Fibroblast of pulmonary artery (primary cell): ENCODE measurements at places on chromosomes 5 and 9.
A peak's percentile ranks its signal among the peaks of the same experiment; 100 is the strongest.

DNA sequence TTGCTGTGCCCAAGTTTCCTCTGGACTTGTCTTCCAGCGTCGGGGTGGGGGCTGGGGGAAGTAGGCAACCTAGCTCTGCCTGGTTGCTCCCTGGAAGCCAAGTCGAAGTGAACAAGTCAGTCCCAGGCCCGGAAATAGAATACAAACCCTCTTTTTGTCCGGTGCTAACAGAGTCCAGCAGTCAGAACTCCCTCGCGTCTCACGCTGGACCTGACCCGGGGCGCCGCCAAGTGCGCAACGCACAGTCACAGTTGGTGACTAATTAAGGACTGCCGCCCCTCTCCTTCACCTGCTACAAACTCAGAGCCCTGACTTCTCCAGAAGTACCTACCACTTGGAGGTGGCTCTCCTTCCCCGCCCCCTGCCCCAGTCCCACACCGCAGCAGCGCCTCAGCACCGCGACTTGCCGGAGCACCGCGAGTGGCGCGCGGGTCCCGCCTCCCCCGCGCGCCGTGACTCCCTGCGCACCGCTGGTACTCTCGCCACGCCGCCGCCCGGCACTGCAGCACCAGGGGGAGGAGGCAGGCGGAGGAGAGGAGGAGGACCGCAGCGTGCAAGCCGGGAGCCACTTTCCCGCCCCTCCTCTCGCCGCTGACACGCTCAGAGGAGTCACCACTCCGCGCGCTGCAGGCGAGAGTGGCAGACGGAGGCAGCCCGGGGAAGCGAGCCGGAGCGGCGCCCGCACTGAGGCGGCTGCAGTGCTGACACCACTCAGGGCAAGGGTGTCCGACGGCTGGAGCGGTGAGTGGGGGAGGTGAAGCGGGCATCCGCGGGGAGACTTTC, at the start of gene SV2C:
Gene SV2C (plus strand): TSS at position 612 of the 783 bp plus-strand sequence. CDS start 48,368 bp downstream, outside the sequence.
- no peak for DNase-seq

- DNase-seq: peak; percentile 64
These were observed 23.4 kb downstream of the PAM start for GRCh38 chr5:102778478-102778877.

- DNase-seq: no peak
These were observed 979.1 kb upstream of the CTNND2 start for GRCh38 chr5:12883395-12883794.

GRCh38 chr5:16992006-16992405, 55.9 kb upstream of the MYO10 start:
- DNase-seq: peak; percentile 22

DNA sequence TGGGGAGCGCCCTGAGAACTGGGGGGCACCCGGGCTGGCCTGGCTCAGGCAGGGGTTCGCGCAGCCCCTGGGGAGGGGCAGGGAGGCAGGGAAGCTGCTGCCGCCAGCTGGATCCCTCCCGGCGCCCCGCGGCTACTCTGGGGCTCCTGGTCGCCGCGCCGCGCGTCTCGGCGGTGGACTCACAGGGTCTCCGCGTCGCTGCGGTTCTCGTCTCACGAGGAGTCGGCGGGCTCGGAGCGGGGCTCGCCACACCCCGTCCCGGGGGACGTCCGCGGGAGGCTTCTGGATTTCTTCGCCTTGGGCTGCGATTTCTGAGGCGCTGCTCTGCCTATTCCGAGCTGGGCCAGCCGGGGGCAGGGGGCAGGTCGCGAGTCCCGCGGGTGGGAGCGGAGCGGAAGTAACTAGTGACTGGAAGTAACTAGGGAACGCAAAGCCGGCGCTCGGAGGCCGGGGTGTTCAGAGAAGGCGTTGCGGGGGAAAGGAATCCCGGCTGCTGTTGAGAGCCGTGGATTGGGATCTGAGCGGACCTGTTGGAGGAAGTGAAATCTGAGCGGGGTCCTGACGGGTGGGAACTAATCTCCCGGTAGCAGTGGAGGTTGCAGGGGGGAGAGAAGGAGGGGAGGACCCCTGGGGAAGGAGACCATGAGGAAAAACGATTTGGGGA, 511 bp downstream of the CYSTM1 start:
- DNase-seq: peak; percentile 66

DNA sequence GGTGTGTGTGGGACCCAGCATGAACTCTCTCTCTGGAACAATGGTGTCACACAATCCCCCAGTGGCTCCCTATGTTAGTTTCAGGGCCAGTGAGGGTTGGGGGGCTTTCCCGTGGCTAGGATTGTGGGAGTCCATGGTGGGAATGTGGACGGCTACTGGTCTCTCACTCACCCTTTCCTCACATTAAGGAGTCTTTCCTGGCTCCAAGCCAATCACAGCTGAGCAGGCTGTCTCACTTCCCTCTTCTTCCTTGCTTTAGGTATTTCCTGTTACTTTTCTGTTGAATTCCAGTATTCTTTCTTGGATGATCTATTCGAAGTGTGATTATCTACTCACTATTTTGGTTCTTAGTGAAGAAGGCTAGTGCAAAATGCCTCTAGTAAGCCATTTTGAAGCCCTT, 324.4 kb upstream of the MPDZ start:
- peak; percentile 52 for DNase-seq
